ENCODE measurements at places on chromosomes 7 and 10.

DNA sequence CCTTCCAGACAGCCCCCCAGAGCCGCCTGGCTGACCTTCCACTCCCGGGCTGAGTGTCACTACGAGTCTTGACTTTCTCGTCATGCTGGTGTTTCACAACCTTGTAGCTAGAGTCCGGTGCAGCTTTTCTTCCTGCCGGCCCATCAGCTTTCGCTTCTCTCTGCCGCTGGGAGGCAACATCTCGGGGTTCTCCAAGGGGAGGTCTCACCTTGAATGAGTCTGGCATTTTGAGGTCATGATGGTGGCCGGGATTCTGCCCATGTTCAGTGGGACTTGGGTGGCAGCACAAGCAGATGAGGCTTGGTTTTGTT, 285.2 kb downstream of the CAMK1D start:
- DNase-seq = no peak

- DNase-seq = no peak
Measured at GRCh38 chr10:44132361-44133289, 252.3 kb downstream of the CXCL12 start.

DNA sequence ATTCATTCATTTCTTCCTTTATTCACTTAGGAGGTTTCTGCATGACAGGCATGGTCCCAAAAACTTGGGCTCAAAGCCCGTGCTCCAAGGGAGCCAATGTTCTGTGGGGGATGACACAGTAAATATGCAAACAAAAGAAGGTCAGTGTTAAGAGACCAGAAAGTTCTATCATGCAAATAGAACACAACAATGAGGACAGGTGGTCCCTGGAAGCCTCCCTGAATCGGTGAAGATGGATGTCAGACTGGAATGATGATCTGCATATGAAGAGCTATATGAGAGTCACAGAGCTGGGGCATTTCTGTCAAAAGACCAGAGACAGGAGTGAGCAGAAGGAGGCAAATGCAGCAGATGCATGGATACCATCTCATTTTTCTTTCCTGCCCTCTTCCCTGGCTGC, 129.0 kb downstream of the ABCA13 start:
- DNase-seq = no peak

DNA sequence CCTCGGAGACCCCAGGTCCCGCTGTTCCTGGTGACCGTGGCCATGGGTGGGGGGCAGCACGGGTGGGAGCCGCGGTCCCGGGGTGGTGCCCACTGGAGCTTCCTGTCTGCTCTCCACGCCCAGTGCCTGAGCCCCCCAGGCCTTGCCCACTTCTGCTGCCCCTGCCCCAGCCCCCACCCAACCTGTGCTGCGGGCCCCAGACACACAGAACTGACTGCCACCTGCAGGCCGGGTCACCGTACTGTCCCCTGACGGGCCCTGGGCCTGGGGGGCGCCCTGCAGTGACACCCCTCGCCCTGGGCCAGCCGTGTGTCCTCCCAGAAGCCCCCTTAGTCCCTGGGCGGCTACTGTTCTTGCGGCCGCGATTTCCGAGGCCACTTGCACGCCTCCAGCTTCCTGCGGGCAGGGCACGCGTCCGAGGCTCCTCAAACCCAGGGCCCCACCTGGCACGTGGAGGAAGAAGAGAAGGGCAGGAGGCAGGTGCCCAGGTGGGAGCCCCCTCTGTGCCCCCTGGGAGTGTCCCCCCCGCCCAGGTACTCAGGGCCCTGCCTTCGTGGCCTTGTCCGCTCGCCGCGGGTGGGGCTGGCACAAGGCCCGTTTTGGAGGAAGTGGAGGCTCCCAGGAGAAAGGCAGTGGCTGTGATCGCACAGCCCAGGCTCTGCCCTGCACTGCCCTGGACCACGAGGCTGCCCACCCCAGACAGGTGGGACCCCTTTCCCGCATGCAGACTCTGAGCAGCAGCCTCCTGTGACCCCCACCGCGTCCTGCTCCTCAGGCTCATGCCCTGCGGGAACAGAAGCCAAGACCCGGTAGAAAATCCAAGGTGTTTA, 10.4 kb downstream of the TMEM184A start:
- no peak for DNase-seq

GRCh38 chr7:132993377-132994013, 88.4 kb downstream of the CHCHD3 start:
- no peak for DNase-seq

Data from NCI-H1092 (cell line).